ENCODE measurements at places on chromosomes 5 and 9.

- no peak overlapping the region for H3K4me3 ChIP-seq
- H3K36me3 ChIP-seq, result no peaks in the 10 kb centered on the region
- DNase-seq, result no peak
- H3K4me1 ChIP-seq, result no peaks in the 10 kb centered on the region
Observed at GRCh38 chr5:58057324-58057723, 402.6 kb downstream of the PLK2 start.

GRCh38 chr5:110957934-110958333 is 113.6 kb upstream of the TSLP start:
- H3K4me3 ChIP-seq, result no peak overlapping the region
- DNase-seq, result no peak
- no peaks in the 10 kb centered on the region for H3K27me3 ChIP-seq
- H3K27ac ChIP-seq, result no peak overlapping the region
- H3K36me3 ChIP-seq, result no peaks in the 10 kb centered on the region
- H3K4me1 ChIP-seq, result no peaks in the 10 kb centered on the region

DNA sequence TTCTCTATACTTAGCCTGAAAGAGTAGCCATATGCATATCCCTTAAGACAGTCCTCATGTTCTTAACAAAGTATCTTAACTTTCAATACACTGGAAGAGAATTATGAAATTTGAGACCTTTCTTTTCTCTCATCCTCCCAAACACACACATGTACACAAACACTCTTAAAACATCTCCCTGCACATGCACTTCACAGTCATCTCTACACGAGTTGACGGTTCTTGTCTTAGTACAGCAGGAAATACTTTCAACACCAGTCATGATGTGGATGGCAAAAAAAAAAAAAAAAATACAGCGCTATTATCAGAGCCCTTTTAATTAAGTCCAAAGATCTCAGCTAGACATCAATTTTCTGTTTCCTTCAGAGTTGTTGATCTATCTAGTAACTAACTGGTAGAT is 43.6 kb upstream of the PCSK1 start:
- no peak for DNase-seq
- H3K36me3 ChIP-seq, result no peaks in the 10 kb centered on the region
- H3K4me1 ChIP-seq, result no peaks in the 10 kb centered on the region
- H3K27ac ChIP-seq, result no peak overlapping the region

GRCh38 chr9:16626577-16627130 is 243.8 kb downstream of the BNC2 start:
- no peak overlapping the region for H3K4me3 ChIP-seq
- DNase-seq, result no peak
- no peaks in the 10 kb centered on the region for H3K4me1 ChIP-seq
- no peak overlapping the region for H3K27ac ChIP-seq

- no peak overlapping the region for H3K27ac ChIP-seq
- H3K36me3 ChIP-seq, result no peaks in the 10 kb centered on the region
- H3K27me3 ChIP-seq, result no peaks in the 10 kb centered on the region
- no peak overlapping the region for H3K4me3 ChIP-seq
- no peak for DNase-seq
Observed at GRCh38 chr5:56147106-56147505, 86.0 kb downstream of the ANKRD55 start.

- DNase-seq, result no peak
- H3K36me3 ChIP-seq, result peaks cover 2% of the 10 kb centered on the region
- no peak overlapping the region for H3K4me3 ChIP-seq
- H3K4me1 ChIP-seq, result peaks cover 15% of the 10 kb centered on the region
Observed at GRCh38 chr5:78926252-78926651, 58.9 kb downstream of the ARSB start.

DNA sequence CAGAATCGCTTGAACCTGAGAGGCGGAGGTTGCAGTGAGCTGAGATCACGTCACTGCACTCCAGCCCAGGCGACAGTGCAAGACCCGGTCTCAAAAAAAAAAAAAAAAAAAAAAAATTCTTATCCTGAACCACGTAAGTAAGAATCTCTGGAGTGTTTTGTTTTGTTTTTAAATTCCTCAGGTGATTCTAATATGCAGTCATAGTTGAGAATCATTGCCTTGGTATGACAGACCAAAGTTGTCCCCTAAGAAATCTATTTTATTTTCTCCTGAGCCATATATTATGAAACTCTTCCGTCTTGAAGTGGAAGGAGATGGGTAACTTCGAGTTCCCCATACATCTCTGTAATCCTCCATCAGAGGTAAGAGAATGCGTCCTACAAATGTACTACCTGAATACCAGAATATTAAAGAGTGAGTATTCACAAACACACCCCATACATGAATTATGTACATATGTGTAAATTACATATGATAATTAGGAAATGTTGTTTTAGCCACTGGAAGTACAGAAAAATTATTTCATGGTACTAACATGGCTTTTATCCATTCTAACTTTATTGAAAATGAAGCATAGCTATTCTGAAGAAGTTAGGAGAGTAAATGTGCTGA is 26.7 kb upstream of the SVEP1 start:
- H3K27ac ChIP-seq, result no peak overlapping the region
- H3K4me3 ChIP-seq, result no peak overlapping the region
- DNase-seq, result no peak
- H3K36me3 ChIP-seq, result no peaks in the 10 kb centered on the region
- H3K4me1 ChIP-seq, result no peaks in the 10 kb centered on the region

DNA sequence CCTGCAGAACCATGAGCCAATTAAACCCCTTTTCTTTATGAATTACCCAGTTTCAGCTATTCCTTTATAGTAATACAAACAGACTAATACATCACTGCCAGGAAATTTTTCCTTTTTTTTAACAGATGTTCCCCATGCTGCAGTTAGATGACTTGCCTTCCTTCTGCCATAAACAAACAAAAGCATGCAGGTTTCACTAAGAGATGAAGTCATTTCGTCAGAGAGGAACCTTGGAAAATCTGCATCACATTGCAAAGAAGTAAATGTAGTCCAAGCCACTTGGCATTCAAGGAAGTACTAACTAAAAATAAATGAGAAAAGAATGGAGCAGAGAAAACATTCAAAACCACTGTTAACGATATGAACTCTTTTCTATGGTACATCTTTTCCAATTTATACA is 194.1 kb upstream of the EFNA5 start:
- no peak overlapping the region for H3K4me3 ChIP-seq
- H3K4me1 ChIP-seq, result no peaks in the 10 kb centered on the region
- DNase-seq, result no peak
- no peak overlapping the region for H3K27ac ChIP-seq
- no peaks in the 10 kb centered on the region for H3K27me3 ChIP-seq

- H3K36me3 ChIP-seq, result no peaks in the 10 kb centered on the region
- no peak overlapping the region for H3K27ac ChIP-seq
- H3K4me1 ChIP-seq, result no peaks in the 10 kb centered on the region
- no peaks in the 10 kb centered on the region for H3K27me3 ChIP-seq
- H3K4me3 ChIP-seq, result no peak overlapping the region
Observed at GRCh38 chr5:10590226-10590999, 26.5 kb downstream of the ANKRD33B start.

DNA sequence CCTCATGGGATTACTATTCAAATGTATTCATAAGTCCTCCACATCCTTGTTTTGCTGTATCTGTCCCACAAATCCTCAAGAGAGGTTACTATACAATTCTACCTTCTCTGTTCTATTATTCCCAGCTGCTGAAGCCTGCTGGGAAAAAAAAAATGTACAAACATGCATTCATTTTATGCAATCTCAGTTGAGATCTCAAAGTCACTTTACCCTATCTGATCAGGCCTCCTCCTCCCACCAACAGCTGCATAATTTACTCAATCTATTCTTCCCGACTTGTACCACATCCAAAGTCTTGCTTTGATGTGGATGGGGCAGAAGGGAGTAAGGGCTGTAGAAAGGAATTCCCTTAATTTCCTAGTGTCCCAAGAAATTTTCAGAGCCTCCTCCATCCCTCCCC is 28.6 kb downstream of the PSIP1 start:
- H3K4me3 ChIP-seq, result no peak overlapping the region
- no peak for DNase-seq
- H3K27ac ChIP-seq, result no peak overlapping the region
- peaks cover 14% of the 10 kb centered on the region for H3K36me3 ChIP-seq

DNA sequence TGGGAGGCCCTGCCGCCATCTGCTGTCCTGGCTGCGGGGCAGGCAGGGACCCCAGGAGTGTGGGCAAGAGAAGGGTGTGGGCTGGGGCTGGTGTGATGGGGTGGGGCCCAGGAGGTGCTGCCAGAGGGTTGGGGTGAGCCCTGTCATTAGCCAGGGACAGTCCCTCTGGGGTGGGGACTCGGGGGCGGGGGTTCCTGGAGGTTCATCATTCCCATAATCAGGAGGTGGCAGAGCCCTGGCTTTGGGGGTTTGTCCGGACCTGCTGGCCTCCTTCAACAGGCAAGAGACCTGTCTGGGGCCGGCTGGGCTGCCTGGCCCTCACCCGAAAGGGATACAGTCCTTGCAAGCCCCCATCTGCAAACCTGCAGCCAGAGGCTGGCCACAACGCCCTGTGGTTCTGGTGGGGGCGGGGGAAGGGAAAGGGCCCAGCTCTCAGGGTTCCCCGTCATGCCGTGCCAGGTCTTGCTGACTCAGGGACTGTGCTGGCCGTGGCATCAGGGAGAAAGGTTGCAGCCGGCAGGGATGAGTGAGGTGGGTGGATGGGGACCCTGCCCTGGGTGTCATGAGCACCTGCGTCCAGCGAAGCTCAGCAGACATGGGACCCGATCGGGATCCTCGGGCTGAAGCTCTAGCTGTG is 65.2 kb downstream of the MRPL36 start:
- no peak for DNase-seq
- no peaks in the 10 kb centered on the region for H3K27me3 ChIP-seq
- H3K4me1 ChIP-seq, result no peaks in the 10 kb centered on the region
- no peaks in the 10 kb centered on the region for H3K36me3 ChIP-seq

DNA sequence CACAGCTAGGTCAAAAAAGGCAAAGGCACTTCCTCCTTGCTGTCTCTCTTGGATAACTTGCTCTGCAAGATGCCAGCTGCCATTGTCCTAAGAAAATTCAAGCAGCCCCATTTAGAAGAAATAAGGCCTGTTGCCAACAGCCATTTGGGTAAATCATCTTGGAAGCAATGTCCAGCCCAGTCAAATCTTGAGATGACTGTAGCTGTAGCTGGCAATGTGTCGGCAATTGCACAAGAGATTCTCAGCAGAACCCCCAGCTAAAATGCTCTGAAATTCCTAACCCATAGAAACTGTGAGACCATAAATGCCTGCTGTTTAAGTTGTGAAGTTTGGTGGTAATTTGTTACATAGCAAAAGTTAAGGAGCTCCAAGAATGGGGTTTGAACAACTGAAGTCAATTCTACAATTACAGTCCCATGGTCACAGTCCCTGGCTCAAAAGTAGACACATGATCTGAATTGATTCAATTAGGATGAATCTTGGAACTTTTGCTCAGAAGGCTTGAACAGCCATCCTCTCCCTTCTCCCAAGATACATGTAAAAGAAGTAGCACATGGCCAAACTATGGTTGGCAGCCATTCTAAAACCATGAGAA is 151.1 kb downstream of the MPDZ start:
- peaks cover 28% of the 10 kb centered on the region for H3K36me3 ChIP-seq
- no peak for DNase-seq
- H3K27ac ChIP-seq, result no peak overlapping the region
- H3K4me1 ChIP-seq, result no peaks in the 10 kb centered on the region
- no peak overlapping the region for H3K4me3 ChIP-seq
- H3K27me3 ChIP-seq, result no peaks in the 10 kb centered on the region

Data from large intestine (tissue), 12 donors.